Stomach (tissue), 19 donors: ENCODE measurements at places on chromosomes 6 and 20. TPM values are rescaled to one million over a fixed set of nuclear protein-coding genes. Genes with fewer than 3 reads are reported as not detected.

Gene MAPK13
- total RNA-seq = 19.8 TPM

DNA sequence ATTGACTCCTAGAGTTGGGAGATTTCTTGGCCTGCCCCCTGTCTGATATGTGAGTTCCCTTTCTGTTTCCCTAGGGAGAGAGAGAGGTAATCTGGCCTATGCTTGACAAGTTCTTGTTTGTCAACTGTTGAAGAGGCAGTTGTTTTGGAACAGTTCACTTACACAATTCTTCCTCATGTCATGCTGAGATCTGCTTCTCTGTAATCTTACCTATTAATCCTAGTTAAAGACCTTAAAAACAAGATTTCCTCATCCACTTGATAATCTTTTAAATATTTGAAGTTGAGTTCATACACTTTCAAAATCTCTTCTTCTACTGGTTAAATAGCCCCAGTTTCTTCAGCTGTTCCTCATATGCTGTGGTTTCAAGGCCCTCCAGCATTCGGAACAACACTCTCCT is 89.9 kb downstream of the FIG4 start:
- DNase-seq = no peak

DNA sequence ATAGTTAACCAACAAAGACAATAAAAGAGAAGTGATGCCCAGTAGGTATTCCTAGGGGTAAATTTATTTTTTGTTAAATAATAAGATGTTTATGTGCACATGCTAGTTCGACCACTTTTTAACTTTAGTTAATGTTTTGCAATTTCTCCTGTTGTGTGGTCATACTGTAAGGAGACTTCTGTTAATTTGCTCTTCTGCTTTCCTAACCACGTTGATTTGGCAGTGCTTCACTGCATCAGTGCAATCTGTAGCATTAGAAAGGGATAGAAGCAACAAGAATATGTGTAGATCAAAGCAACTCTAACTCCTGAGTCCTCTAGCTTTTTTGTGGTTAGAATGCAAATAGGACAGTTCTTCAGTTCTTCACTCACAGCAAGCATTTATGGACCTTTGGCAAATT is 13.9 kb downstream of the MYB start:
- no peak for DNase-seq

DNA sequence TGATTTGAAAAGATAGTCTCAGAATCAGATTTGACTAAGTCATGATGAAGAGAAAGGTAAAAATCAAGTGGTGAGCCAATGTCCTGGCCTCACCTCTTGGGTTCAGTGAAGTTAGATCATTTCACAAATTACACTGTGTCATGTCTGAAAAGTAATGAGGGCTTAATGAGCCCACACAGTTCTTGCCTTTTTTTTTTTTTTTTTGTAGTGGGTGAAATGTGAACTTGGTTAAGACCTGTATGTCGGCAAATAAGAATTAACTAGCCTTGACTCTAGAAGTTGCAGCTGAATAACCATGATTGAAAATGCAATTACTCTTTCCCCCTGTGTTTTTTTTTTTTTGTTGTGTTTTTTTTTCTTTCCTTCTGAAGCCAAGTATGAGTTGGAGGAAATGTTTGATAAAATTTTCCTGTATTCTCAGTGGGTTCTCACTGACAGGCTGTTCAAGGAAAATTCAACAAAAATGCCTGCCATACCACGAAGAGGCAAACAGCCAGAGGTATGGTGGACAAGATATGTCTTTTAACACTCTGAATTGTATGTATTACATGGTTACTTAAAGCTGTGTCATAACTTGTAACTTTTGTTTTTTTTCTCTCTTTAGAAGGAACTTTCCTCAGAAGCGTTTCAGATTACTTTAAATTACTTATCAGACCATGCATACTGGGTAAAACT is 135.2 kb upstream of the MLIP start:
- no peak for DNase-seq

- no peak for DNase-seq
Observed at GRCh38 chr6:9537381-9537780, 877.5 kb downstream of the TFAP2A start.

GRCh38 chr6:44284121-44284520 is 13.9 kb downstream of the TMEM151B start:
- no peak for DNase-seq

Gene NFATC2
- total RNA-seq = 11.4 TPM

DNA sequence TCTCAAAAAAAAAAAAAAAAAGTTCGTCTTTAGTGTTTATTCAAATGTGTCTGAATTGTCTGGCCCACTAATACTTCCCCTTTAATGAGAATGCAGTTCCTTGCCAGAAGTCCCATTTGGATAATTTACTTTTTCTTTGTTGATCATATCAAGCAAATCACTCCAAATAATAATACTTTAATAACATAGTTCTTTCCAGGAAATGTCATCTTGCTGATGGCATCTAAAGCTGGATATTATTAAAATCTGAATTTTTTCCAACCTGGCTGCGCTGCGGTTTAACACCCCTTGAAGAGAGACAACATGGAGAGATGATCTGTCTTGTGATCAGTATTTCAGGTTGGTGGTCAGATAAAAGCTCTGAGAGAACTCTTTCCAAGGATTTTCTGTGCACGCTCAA is 111.2 kb upstream of the CNKSR3 start:
- peak; percentile 50 for DNase-seq

- DNase-seq = no peak
Observed at GRCh38 chr20:16240355-16240754, 332.9 kb downstream of the KIF16B start.

DNA sequence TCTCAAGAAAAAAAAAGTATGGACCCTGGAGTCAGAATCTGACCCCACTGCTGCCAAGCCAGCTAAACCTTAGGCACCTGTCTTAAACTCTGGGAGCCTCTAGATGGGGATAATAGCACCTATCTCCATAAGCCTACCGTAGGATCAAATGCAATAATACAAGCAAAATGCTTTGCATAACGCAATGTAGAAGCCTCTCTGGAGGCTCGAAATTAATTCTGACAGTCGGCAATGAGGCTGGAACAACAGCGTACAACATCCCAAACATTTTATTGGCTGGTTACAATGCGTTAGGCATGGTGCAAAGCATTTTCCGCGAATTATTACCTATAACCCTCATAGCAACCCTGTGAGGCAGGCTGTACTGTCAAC is 521 bp downstream of the CDK5RAP1 start:
- no peak for DNase-seq

Gene XKR7
- not detected for total RNA-seq

GRCh38 chr20:4062721-4063606 is 47.6 kb upstream of the RNF24 start:
- no peak for DNase-seq

DNA sequence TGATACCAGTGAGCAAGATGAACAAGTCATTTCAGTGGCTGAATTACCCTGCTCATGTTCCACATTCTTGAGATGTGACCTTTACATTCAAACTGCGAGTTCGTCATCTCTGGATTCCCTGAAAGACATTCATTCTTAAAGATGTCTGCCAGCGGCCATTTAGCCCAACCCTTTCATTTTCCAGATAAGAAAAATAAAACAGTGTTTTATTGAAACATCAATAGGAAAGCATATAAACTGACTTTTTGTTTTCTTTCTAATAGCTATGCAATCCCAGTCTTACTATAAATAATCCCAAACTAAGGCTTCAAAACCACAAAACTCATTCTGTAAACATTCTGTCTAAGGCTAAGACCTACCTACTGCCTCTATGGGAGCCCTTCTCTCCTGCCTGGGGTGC is 134.0 kb downstream of the SAMD5 start:
- DNase-seq = no peak

GRCh38 chr6:90413396-90413795 is 116.8 kb upstream of the BACH2 start:
- DNase-seq = no peak

DNA sequence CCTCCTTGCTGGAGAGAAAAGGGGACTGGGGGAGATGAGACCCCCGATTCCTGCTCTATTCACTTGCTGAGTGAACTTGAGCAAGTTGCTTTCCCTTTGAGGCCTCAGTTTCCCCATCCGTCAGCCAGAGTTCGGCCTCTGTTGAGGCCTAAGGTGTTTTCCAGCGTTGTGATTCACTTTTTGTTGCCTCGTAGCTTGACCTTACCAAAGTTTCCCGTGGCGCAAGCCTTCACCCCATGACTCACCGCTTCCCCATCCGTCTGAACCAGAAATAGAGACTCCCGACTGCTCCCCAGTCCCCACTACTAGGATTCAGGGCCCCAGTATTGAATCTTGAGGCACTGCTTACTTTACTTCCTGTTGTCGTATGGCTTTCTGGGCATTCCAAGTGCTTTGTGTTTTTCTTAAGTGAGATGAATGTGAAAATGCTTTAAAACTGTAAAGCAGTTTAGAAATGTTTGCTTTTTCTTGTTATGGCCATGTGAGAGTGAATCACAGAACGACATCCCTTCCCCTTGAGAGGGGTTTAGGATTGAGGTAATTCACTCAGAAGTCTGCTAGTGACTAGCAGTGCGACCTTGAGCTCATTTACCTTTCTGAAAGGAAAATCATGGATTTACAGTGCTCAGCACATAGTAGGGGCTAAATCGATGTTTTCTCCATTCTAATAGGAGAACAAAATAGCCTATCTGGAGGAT is 1.2 kb downstream of the CHMP4B start:
- DNase-seq = peak; percentile 66

DNA sequence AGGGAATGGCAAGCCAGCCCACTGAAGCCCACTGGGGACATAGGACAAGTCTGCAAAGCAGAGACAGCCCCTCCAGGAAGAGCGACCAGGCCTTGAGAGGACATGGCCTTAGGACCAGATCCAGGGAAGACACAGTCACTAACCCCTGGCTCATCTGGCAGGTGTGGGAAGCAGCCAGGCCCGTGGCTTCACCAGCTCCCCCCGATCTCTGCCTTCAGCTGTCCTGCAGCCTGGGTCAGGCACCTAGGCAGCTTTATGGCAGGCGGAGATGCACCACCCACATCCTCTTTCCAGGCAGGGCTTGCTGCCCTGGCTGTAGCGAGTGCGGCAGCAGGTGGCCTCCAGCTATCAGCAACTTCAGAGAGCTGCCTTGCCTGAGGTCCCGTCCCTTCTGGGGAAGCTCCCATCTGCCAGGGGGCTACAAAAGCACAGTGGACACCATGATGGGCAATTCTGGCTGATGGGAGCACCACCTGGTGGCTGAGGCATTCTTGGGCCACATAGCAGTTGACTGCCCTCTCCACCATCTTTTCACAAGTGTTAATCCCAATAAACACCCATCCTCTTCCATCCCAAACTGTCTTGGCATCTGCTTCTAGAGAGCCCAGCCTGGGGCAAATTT is 85.8 kb downstream of the DZANK1 start:
- no peak for DNase-seq

- no peak for DNase-seq
Observed at GRCh38 chr6:25251426-25251825, 27.7 kb upstream of the CARMIL1 start.

Gene REV3L
- 11.9 TPM for total RNA-seq

- DNase-seq = no peak
Observed at GRCh38 chr6:156881687-156882629, 104.8 kb downstream of the ARID1B start.

DNA sequence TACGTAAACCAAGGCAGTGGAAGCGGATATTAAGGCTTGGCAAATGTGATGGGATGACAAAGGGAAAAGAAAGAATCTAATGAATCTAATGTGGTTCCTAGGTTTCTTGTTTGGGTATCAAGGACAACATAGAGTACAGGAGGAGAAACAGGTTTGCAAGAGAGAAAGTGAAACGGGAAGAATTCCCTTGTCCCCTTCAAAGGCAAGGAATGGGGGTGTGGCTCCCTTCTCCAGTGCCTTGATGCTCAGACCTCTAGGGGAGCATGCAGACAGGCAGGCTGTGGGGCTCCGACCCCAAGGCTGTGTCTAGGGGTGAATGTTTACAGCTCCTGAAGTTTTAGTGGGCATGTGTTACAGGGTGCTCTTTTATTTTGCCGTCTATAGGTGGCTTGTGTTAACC is 317.5 kb upstream of the HSF2 start:
- peak; percentile 41 for DNase-seq

Gene RIPPLY2
- total RNA-seq = not detected

DNA sequence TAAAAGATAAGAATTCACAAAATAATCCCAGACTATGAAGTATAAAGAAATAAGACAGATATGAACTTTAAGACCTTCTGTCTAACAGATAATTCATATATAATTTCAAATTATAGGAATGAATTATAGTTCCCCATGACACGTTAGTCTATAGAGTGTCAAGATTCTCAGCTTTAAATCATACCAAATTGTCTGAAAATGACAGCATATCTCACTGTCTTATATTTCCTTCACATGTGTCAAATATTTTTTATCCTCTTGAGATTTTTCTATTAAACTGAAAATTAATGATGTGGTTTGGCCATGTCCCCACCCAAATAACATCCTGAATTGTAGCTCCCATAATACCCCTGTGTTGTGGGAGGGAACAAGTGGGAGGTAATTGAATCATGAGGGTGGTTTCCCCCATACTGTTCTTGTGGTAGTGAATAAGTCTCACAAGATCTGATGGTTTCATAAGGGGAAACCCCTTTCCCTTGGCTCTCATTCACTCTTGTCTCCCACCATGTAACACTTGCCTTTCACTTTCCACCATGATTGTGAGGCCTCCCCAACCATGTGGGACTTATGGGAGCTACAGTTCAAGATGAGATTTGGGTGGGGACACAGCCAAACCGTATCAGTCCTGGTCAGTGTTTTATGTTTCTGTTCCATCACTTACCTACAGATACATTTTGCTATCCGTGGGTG is 825.3 kb upstream of the GJE1 start:
- no peak for DNase-seq

DNA sequence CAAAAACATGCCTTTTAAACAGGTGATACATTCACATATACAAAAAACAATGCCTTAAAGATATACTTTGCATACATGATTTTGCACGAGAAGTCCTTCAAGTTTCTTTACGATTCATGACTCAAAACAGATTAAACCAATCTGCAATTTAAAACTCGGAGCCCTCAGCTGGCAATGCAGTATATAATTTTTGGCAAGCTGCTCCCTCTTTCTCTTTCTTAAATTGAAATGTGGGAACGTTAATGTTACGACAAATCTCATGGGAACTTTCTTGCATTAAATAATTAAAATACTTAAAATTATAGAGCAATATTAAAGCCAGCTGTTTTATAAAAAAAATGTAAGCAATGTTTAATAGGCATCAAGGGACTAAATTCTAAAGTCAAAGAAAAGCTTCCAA is 334.6 kb downstream of the ESR1 start:
- DNase-seq = no peak

- DNase-seq = peak; percentile 72
Observed at GRCh38 chr20:14189794-14190402, 147.5 kb downstream of the FLRT3 start.

- no peak for DNase-seq
Observed at GRCh38 chr20:9211016-9211760, 142.3 kb downstream of the PLCB4 start.

GRCh38 chr6:10202581-10202980 is 212.3 kb downstream of the TFAP2A start:
- no peak for DNase-seq

Gene KHDC1L
- total RNA-seq = not detected

Gene KIAA1755
- 3.1 TPM for total RNA-seq

Gene RAE1
- 65.6 TPM for total RNA-seq

- DNase-seq = no peak
Observed at GRCh38 chr6:38522322-38522721, 117.4 kb downstream of the BTBD9 start.

GRCh38 chr6:96814625-96815024 is 22.7 kb downstream of the GPR63 start:
- no peak for DNase-seq

Gene SLC12A5
- not detected for total RNA-seq

- no peak for DNase-seq
Observed at GRCh38 chr6:72674842-72675241, 53.0 kb downstream of the KCNQ5 start.

Gene XPO5
- total RNA-seq = 27.4 TPM
